ENCODE measurements at places on chromosomes 3 and 15.

GRCh38 chr3:128338536-128339330 is 128.0 kb downstream of the DNAJB8 start:
- DNase-seq, result no peak

- no peak for DNase-seq
These were observed 224.2 kb downstream of the SOX2 start for GRCh38 chr3:181935915-181936314.

GRCh38 chr15:32723171-32723948 is 5.6 kb downstream of the GREM1 start:
- no peak for DNase-seq

GRCh38 chr3:161296814-161297213 is 74.5 kb downstream of the SPTSSB start:
- no peak for DNase-seq

DNA sequence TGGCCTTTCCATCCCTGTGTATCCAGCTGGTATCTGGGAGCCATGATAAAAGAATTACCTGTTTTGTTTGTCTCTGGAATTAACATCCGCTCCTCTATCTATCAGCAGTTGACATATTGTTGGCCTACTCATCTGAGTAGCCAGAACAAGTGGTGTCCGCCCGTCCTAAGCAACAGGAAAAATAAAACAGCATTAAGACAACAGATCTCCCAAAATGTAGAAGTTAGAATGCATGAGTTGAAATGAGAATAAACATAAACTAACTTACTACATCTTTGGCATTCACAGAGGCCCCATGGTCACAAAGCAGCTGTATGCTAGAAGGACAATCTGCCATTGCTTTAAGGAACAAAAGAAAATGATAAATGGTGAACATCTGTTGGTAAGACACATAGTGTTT is 75.9 kb downstream of the UACA start:
- DNase-seq, result no peak

GRCh38 chr3:113064183-113064582 is 73.4 kb downstream of the GTPBP8 start:
- no peak for DNase-seq

Measured in NCI-H187 treated with DMSO at 0.1 percent for 48 hours (cell line).